GM20000 (cell line): ENCODE measurements at places on chromosomes 3 and 15.

DNA sequence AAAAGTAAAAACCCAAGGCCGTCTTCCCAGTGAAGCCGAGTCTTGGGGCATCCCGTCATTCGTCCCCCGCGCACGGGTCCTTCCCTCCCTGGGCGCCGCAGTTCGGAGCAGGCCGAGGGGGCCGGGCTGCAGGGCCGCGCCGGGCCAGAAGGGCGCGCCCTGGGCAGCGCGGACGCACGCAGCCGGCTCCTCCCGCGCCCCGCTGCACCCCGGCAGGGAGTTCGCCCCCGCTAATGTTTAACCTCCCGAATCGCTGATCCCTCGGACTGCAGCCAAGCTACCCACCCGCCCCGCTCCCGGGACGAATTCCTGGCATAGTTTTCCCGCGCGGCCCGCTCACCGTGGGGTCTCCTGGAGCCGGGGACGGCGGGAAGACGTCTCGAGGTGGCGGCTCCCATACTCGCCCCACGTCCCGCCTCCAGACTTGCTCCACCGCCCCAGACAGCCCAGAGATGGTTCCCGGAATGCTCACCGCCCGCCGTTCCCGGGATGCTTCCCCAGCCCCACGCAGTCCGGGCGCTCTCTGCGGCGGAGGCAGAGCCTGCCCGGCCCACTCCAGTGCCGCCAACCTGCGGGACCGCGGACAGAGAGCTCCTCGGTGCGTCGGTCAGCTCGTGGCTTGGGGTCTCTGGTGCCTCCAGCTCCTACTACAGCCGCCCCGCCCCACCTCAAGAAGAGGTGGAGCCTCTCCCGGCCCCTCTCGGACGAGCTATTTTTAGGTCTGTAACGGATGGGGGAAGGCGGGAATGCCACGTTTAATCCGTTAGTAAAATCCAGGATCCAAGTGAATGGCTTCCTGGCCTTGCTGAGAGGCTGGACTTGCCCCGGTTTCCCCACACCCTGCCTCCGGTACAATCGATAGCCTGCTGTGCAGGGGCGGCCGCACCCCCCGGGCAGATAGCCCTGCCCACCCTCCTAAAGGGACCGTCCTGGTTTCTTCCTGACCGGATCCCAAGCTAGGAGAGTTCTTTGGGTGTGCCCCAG is at the start of gene DZIP1L:
Gene DZIP1L (minus strand): TSS at position 621 of the 984 bp plus-strand sequence. CDS start 11,637 bp downstream, outside the sequence.
- peak; percentile 81 for DNase-seq

DNA sequence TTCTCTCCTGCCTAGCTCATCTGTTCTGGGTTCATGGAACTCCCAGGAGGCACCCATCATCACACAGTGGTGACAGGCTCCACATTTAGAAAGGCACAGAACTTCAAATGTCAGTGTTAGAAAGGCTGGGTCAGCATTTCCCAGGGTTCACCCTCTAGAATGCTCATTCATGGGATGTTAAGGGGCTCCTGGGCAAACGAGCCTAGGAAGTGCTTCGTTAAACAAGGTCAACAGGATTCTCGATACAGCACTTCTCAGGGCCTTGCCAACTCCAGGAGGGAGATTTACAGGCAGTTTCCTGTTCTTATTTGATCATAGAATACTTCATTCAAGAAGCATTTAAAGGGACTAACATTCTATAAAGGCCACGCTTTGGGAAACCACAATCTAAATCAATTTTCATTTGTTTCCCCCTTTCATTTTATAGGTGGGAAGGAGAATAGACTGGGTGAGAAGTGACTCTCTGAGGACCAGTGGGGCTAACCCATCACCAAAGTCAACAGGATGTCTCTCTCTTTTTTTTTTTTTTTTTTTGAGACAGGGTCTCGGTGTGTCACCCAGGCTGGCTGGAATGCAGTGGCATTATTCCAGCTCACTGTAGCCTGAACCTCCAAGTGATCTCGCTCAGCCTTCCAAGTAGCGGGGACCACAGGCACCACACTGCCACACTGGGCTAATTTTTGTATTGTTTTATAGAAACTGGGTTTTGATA is 14.3 kb downstream of the IGDCC4 start:
- no peak for DNase-seq

DNA sequence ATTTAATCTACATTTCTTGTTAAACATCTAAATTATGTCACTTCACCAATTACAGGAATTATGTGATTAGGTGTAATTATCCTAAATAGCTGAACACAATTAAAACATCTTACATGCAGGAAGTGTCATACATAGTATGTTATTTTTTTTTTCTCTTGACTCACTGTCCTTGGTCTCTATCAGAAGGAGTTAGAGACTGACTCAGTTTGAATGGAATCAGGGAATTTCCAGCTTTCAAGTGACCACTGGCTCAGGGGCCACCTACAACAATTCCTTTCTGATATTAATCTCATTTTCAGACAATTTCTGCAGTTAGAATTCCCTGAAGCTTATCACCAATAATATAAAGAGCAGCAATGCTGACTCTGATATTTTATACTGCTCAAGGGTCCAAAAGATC is 400.7 kb downstream of the ROBO1 start:
- DNase-seq, result no peak

DNA sequence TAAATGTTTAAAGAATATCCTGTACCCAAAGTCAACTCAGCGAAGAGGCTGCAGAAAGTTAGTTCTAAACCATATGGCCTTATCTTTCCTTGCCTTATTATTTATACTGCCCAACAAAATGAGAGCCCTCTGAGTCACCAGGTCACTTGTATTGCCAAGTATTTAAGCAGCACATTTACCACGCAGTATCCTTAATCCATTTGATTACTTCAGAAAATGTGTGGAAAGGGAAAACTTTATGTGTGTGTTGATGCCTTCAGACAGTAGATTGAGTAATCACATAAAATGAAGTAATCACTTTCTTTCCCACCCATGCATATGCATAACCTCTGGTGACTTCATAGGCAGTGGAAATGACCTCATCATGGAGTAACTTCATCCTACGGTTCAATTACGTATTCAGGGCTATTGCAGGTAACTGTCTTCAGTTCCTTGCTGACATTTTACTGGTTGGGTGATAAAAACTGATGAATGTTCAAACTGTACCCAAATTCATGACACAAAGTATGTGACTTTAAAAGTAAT is 7.5 kb upstream of the CADPS start:
- no peak for DNase-seq

DNA sequence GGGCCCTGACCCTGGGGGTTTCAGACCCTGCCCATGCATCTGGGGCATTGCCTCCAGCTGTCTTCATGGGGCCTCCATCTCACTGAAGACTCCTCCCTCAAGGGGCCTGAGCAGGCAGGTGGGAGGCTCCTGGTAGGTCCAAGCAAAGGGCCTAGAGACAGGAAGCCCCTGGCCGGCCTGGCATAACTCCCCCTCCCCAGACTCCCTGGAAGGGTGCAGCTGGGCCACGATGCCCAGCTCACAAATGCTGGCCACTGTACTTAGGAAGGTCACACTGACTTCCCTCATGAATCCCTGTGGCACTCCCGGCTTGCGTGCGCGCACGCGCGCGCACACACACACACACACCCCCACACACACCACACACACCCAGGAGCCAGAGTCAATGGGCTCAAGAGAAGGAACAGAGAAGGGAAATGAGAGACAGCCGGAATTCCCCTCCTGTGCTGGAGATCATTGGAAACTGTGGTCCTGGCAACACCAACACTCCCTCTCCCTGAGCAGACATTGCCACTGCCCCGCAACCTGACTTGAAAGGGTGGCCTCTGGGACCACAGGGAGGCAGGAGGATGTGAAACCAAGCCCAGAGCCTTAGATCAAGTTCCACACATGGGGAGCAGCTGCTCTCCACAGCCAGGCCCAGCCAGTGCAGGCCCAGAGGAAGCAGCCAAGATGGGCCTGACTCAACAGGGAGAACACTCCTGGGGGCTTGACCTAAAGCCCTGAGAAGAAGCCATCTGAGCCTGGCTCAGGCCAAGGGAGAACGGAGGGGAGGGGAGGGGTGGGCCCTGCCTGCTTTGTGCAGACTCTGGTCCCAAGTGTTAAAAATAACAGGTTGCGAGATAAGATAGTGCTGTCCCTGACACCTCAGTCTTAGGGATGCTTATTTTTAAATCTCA is 69.7 kb downstream of the SCN5A start:
- peak; percentile 60 for DNase-seq

- DNase-seq, result no peak
Observed at GRCh38 chr3:138675393-138675792, 66.8 kb downstream of the FAIM start.

GRCh38 chr15:40914486-40914885 is 14.7 kb upstream of the DLL4 start:
- DNase-seq, result no peak

DNA sequence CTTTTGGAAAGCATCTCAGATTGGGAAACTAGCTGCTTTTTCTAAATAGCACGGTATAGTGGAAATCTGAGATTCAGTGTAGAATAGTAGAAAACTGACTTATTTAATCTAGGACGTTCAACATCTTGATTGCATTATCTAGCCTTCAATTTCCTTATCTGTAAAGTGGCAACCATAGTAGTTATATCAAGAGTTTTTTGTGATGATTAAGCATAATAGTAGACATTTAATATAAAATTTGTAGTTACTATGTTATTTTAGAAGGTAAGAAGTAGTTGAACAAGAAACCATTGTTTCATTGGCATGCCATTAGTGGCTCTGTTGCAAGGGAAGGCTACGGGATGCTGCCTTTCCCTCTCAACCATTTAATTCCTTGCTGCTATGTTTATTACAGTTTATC is 367.3 kb downstream of the NAALADL2 start:
- no peak for DNase-seq

GRCh38 chr15:40333922-40334492 is 6.7 kb downstream of the CCDC9B start:
- DNase-seq, result peak; percentile 65

- DNase-seq, result no peak
Observed at GRCh38 chr15:60126200-60126599, 122.1 kb downstream of the FOXB1 start.

DNA sequence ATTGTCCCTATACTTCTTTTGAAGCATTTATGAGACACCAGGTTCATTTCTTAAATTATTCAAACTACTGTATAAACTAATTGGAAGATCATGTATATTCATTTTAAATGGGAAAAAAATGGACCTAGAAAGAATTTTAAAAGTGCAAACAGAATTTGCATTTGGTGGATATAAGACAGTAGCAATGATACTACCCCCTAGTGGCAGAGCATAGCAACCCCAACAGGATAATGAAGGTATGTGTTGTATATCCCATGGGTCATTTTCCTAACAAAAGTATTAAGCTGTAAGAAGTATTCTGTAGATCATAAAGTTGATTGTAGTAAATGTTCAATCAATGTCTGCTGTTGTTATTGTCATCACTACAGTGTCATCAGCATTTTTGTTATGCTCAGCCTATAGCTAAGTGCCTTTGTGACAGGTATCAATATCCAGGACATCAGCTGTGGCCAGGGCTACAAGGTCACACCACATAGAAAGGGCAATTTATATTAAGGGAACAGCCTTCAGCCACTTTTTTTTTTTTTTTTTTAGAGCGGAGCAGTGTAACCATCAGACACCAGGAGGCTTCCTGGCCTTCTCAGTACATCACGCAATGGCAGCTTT is 175.8 kb downstream of the FOXB1 start:
- peak; percentile 23 for DNase-seq

- no peak for DNase-seq
Observed at GRCh38 chr3:57803647-57804081, 47.6 kb downstream of the SLMAP start.

DNA sequence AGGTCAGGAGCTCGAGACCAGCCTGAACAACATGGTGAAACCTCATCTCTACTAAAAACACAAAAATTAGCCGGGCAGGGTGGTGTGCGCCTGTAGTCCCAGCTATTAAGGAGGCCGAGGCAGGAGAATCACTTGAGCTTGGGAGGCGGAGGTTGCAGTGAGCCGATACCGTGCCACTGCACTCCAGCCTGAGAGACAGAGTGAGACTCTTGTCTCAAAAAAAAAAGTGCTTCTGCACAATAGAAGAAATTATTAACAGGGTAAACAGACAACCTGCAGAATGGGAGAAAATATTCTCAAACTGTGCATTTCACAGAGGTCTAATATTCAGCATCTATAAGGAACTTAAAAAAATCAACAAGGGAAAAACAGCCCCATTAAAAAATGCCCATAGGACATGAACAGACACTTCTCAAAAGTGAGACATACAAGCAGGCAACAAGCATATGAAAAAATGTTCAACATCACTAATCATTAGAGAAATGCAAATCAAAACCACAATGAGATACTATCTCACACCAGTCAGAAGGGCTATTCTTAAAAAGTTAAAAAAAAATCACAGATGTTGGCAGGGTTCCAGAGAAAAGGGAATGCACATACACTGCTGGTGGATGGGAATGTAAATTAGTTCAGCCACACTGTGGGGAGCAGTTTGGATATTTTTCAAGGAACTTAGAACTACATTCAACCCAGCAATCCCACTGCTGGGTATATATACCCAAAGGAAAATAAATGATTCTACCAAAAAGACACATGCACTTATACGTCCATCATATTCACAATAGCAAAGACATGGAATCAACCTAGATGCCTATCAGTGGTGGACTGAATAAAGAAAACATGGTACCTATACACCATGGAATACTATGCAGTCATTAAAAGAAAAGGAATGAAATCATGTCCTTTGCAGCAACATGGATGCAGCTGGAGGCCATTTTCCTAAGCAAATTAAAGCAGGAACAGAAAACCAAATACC is 75.5 kb downstream of the MSL2 start:
- DNase-seq, result no peak

- no peak for DNase-seq
Observed at GRCh38 chr3:113404637-113405036, 36.7 kb downstream of the CFAP44 start.
